ENCODE measurements at places on chromosomes 1 and 21. TPM values are rescaled to one million over a fixed set of nuclear protein-coding genes. Genes with fewer than 3 reads are reported as not detected.

KLHDC9 gene
- total RNA-seq = 2.8 TPM

OR14K1 gene
- total RNA-seq = not detected

GRCh38 chr1:173117108-173117633, 66.4 kb upstream of the TNFSF18 start:
- no peaks in the 10 kb centered on the region for H3K27me3 ChIP-seq
- no peak overlapping the region for H3K4me3 ChIP-seq

CD48 gene
- 10.0 TPM for total RNA-seq

DNA sequence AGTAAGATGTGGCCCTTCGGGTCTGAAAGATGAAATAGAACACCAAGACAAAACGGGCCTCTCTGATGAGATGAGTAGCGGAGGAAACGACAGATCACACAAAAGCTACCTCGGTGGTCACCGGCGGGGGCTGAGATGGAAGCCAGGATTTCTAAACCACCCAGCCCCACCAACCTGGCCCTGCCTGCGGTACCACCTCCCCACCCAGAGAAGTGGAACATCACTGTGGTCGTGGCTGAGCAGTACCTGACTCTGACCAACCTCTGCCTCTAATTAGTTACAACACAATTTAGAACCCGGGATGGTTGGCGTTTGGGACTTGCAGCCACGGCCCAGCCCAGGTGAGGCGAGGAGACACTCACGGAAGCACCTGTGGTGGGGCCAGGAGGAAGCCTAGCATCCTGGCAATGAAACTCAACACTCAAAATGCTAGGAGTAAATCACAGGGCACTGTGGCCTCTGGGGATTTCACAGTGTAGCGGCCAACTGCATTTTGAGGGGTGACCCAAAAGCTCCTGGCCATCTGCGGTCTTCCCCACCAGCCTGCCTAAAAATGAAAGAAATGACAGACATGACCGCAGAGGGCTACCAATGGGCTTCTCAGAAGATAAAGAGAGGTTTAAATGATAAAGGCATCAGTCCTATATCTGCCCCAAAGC, 73.4 kb downstream of the ITPKB start:
- H3K27me3 ChIP-seq = no peaks in the 10 kb centered on the region
- no peaks in the 10 kb centered on the region for H3K36me3 ChIP-seq
- no peaks in the 10 kb centered on the region for H3K4me1 ChIP-seq
- H3K27ac ChIP-seq = peak overlapping the region; percentile 51
- H3K4me3 ChIP-seq = no peak overlapping the region

DNA sequence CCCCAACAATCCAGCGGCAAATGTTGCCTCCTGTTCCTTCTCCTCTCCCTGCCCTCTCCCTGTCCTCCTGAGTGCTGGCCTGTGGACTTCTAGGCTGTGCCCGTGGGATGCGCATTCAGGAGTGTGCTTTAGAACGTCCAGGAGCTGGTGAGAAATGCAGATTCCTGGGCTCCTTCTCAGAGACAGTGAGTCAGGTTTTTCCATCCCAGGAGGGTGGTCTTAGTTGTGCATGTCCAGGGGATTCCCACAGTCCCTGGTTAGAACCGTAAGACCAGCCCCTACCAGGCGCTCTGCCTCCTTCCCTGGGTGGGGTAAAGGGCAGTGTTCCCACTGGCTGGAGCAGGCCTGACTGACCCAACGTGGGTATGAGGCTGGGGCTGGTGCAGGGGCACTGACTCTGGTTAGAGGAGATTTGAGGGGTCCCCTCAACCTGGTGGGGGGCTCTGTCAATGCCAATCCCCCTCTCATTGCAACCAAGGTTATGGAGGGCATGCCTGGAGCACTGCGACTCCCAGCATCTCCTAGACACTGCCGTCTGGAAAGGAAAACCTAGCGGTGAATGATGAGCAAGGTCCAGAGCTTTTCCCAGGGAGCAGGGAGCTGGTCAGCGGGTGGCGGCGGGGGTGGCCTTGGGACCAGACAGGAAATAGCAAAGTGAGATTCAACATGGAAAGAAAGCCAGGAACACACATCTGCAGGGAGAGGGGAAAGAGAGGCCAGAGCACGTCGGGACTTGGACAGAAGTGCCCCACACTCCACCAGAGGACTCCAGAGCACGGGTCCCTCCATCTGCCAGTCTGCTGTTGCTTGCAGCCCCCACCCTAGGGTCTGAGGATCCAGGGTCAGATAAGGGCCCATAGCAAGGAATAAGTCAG, 38.5 kb downstream of the HSPG2 start:
- peaks cover 12% of the 10 kb centered on the region for H3K4me1 ChIP-seq
- H3K27ac ChIP-seq = no peak overlapping the region
- no peak overlapping the region for H3K4me3 ChIP-seq

RGSL1 gene
- 0.50 TPM for total RNA-seq

- no peak overlapping the region for H3K4me3 ChIP-seq
- no peaks in the 10 kb centered on the region for H3K4me1 ChIP-seq
- no peak overlapping the region for H3K27ac ChIP-seq
These were observed 15.0 kb downstream of the OXCT2 start for GRCh38 chr1:39755965-39756659.

DNA sequence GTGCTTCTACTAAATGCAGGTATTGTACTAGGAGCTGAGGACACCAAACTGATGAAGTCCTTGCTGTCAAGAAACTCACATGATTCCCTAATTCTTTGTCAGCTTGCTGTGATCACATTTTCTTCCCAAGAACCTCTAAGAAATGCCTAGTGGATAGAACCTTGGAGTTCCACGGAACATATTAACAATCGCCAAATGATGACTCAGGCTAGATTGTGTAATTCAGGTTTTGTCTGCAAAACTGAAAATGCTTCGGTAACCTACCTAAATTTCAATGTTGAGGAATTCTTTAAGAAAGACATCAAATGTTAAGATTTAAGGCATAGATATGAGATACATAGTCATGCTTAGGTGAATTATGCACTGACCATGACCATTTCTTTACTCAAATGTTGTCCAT, 1.7 kb upstream of the GADD45A start:
- DNase-seq = no peak
- H3K27me3 ChIP-seq = no peaks in the 10 kb centered on the region
- H3K27ac ChIP-seq = peak overlapping the region; percentile 90
- H3K4me3 ChIP-seq = no peak overlapping the region
- H3K36me3 ChIP-seq = peaks cover 3% of the 10 kb centered on the region

SPTA1 gene
- total RNA-seq = 542 TPM

RNU1-1 gene
- total RNA-seq = under 0.01 TPM

- DNase-seq = no peak
- H3K4me3 ChIP-seq = no peak overlapping the region
- H3K27ac ChIP-seq = no peak overlapping the region
- no peaks in the 10 kb centered on the region for H3K36me3 ChIP-seq
These were observed 44.2 kb downstream of the CTH start for GRCh38 chr1:70455291-70455690.

DIPK1A gene
- total RNA-seq = 7.9 TPM

DNA sequence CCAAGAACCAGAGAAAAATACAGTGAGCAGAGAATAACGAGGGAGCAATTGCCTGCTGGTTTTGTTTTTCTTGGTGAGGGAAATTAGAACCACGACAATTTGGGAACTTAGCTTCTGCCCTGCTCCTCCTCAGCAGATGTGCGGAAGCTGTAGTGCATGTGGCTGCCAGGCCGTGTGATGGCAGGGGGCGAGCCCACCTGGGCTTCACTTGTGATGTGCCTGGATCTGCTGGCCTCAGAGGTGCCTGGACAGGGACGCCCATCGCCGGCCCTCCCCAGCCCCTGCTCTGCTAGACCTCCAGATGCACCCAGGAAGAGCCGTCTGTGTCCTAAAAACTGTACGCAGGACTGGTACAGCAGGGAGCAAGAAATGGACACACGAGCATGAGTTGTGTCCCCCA, 28.5 kb upstream of the C1orf174 start:
- H3K36me3 ChIP-seq = no peaks in the 10 kb centered on the region
- no peak overlapping the region for H3K27ac ChIP-seq
- H3K27me3 ChIP-seq = no peaks in the 10 kb centered on the region
- no peak for DNase-seq
- no peak overlapping the region for H3K4me3 ChIP-seq

C1QB gene
- total RNA-seq = 174 TPM

DNA sequence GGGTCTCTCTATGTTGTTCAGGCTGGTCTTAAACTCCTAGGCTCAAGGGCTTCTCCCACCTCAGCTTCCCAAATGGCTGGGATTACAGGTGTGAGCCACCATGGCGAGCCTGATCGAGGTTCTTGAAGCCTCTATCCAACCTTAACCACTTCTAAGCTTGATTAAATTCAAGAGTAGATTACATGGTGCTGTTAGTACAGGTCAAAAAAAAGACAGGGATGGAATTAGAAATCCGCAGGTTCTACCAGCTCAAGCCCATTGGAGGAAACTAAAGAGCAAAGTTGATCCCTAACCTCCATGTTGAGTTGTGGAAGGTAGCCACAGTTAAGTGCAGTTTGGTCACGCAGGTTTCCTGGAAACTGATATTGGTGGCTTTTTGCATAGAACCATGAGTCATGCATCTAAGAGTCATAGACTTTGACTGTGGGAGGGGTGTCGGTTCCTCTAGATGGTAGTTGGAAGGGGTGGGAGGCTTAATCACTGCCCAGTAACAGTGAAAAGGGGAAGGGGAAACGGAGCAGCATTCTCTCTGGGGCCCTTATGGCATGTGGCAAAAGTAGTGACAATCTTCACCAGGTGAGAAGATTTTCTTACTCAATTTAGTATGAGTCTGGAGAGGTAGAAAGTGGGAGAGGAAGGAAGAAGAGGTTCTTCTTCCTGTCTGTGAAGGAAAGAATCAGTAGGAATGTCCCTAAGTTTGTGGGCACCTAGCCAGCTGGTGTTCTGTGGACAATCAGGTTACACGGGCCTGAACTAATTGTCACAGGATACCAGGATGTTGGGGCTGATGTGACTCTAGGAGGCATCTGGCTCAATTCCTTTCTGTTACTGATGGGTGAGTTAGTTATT, 7.0 kb downstream of the CD53 start:
- H3K4me3 ChIP-seq = no peak overlapping the region
- no peaks in the 10 kb centered on the region for H3K27me3 ChIP-seq
- no peaks in the 10 kb centered on the region for H3K36me3 ChIP-seq

SOX13 gene
- 15.5 TPM for total RNA-seq

Measured in liver (tissue), 10 donors.